ENCODE measurements at places on chromosomes 16 and 17.

- no peak for DNase-seq
These were observed 36.9 kb downstream of the ZNF207 start for GRCh38 chr17:32386844-32387243.

GRCh38 chr16:52500963-52501362 lies 46.0 kb downstream of the TOX3 start:
- DNase-seq: no peak

GRCh38 chr16:75341564-75342307 lies 90.3 kb upstream of the BCAR1 start:
- no peak for DNase-seq

DNA sequence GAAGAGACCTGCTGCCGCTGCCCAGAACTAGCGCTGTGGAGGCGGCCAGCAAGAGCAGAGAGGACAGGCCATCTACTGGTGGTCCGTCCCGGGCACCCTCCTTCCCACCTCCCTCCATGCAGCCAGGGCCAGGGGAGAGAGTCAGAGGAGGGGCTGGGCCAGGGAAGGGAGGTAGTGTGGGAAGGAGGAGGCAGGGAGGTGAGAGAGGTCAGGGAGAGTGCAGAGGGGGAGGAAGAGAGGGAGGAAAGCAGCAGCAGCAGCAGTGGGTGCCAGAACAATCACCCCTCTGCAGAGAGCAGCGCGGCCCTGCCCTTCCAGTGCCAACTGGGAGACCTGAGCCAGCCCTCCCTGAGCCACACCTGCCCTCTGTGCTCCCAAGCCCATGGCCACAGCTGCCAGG lies 6.6 kb downstream of the C16orf95 start:
- no peak for DNase-seq

- DNase-seq: no peak
These were observed 27.7 kb upstream of the MPHOSPH6 start for GRCh38 chr16:82197540-82198240.

GRCh38 chr16:87874639-87875427 lies 5.5 kb upstream of the SLC7A5 start:
- no peak for DNase-seq

DNA sequence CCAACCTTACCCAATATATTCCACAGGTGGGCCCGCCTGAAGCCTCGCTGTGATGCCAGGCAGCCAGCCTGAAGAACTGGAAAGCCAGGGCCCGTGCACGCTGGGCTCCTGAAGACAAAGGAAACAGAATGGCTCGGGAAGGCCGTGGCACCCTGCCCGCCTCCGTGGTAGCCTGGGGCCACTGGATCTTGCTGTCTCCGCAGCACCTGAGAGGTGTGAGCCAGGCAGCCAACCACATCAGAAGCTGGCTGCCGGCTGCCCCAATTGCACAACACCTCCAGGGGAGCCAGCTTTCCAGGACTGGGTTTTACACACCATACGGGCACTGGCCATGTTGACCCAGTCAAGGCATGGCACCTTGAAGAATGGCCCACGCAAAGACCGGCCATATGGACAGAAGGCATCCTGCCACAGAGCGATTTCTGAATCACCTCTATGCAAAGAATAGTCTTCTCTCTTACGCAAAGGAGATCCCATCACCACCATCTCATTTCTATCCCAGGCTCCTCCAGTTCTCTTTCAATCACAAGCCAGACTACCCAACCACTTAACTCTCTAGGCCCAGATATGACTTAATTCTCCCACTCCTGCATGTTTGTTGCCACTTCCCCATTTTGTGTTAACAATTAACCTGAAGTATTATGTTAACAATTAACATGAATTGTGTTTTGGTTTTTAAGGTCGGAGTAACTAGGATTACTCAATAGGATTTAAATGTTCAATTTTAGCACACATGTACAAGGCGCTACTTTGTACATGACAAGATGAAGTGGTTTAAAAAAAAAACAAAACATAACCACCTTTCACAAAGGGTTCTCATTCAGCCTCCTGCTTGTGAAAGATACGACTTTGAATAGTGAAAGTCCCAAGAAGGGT lies 32.1 kb downstream of the ZFHX3 start:
- DNase-seq: no peak

DNA sequence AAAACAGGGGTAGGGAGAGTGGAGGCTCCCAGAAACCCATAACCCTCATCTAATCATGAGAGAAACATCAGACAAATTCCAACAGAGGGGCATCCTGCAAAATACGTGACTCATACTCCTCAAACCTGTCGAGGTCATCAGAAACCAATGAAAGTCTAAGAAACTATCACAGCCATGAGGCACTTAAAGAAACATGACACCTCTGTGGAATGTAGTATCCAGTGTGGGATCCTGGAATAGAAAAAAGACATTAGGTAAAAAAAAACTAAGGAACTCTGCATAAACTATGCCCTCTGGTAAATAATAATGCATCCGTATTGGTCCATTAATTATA lies 16.4 kb downstream of the CDH5 start:
- no peak for DNase-seq

DNA sequence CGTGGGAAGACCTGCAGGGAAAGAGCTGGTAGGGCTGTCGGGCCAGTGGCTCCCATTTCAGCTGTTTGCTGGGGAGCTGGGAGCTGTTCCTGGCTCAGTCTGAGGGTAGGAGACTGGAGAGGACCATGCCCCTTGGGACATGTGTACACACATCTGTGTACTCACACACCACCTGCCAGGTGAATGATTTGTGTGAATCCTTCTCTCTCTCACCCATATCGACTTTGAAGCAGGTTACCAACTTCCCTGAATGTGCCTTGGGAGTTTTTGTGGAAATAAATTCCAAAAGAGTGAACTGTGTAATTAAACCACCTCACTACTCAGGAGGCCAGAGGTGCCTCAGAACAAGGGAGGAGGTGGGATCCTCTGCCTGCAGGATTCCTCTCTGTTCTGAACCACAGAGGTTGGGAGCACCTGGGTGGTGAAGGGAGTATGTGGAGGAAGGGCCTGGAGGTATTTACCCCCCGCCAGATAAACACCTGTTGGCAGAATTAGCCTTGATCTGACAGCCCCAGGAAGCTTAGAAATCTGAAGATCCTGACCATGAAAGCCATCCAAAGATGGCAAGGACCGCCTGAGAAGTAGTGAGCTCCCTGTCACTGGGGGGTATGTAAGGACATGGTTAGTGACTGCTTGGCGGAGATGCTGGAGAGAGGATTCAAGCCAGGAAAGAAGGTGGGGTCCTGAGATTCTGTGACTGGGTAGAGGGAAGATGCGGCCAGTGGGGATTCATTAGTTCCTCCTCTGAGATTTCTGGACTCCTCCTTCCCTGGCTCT lies 3.3 kb downstream of the ABCC3 start:
- no peak for DNase-seq

DNA sequence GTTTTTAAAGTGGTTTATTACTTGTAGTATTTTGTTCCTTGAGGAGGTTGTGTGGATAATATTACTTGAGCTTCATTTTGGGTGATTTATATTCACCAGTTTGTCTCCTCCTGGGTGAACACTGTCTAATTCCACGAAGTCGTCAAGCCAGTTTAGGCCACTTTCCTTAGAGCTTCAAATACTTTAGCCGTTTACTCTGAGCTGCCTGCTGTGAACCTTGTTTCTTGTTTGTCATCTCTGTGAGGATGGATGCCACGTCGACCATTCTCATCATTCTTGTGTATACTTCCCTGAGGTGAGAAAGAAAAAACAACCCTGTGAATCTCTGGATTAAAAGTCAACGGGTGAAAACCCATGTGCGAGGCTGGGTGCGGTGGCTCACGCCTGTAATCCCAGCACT lies 9.0 kb downstream of the KRT24 start:
- DNase-seq: no peak

DNA sequence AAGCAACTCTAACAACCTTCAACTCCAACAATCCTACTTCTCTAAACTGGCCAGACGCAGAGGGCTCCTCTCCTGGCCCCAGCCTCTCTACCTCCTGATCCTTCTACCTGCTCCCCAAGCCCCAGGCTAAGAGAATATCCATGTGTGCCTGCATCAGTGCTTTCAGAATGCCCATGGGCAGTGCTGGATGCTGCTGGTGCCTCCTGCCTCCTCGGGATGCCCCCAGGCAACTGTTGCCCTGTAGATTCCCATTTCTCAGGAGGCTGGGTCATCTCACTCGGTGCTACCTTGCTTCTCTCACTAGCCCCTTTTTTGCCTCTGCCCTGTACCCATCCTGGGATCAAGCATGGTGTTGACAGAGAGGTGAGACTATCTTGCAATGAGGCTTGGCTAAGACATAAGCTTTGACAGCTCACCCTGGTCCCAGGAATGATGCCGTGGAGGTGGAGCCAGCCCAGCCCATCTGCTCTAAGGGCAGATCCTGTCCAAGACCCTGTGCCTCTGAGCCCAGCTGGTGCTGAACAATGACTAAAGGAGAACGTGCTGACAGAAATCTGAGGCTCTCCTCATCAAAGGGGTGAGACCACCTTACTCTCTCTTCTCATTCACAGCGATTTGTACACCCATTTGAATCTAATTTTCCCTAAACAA lies 19.4 kb upstream of the SUPT4H1 start:
- DNase-seq: no peak

DNA sequence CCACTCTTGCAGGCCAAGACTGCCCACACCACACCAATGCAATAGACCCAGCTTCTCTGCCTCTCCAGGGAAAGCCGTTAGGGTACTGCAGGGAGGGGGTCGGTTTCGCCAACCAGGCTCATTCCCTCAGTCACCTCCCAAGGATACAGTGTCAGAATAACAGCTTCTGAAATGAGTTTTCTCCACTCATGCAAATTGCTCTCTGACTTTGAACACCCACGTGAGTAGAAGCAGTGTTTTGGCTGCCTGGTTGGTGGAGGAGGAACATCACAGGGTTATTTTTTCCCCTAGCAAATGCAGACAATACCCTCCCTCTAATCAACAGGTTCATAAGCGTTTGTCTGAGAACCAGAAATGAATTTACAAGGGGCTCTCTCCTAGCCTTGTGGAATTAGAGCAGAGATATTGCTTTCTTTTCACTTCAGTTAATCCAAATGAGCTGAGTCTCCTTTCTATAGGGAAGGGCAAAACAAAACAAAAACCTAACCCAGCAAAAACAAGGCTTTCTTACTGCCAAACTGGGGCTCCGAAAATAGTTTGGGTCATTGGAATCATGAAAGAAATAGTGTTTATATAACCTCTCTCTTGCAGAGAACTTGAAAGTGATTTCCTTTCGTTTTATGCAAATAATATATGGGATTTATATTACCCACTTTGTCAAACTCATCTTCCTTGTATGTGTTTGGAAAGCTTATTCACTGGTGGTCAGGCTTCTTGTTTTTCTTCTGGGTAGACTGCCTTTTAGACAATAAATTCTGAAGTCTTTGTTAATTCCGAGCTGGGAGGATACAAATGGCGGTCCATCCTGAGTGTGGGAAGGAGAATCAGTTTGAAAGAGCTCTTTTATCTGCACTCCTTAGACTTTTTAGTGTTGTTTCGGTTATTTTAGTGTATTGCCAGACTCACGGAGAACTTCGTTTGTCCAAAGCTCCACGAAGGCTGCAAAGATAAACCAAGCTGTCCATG lies 229.9 kb downstream of the MSI2 start:
- DNase-seq: no peak

DNA sequence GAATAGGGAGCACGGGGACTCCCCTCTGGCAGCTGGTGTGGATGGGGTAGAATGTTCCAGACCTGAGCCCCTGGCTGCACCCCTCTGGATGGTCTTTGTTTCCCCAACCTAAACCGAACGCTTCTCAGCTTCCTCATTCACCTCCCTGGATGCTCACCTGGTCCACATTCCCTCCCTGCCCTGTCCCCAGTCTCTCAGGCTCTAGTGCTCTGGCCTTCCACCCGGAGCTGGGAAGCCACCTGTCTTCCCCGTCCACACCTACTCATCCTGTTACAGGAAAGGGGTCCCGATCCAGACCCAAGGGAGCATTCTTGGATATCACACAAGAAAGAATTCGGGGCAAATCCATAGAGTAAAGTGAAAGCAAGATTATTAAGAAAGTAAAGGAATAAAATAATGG lies 73.5 kb downstream of the CYLD start:
- DNase-seq: no peak

- DNase-seq: no peak
These were observed 4.6 kb downstream of the ITGAD start for GRCh38 chr16:31397701-31398100.

GRCh38 chr17:35529866-35530265 lies 7.6 kb downstream of the SLFN12L start:
- DNase-seq: peak; percentile 27

GRCh38 chr16:8005096-8005860 lies 585.0 kb downstream of the TMEM114 start:
- DNase-seq: no peak

- DNase-seq: no peak
These were observed 6.2 kb downstream of the ACSF2 start for GRCh38 chr17:50432125-50432762.

DNA sequence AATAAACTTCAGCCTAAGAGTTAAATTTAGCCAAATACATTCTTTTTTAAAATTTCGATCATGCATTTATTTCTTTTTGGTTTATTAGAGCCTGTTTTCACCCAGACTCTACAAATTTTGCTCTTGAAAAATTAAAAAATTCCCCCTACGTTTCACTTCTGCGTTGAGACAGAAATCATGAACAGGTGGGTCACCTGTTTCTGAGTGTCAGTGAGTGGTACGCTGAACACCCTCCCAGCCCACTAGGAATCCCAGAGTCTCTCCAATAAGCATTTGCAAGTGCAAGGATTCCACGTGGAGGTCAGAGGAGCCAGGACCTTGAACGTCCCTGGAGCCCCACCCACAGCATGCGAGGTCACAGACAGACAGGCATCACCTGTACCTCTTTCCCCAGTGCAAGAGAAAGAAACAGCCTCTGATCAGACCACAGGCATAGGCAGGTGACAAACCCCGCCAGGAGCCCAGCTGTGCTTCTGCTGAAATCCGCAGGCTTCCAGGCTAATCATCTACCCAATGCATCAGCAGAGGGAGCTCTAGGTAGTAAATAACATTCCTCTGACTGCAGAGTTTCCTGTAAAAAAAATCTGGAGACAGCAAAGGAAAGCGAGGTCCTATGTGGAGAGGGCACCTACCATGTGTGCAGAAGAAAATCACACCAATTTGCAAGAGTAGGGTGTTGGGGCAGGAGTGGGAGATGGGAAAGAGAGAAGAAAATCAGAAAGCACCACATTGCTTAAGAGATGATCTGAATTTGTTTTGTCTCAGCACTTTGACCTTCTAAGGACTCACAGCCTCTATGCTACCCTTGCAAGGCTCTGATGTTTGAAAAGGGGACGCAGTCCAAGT lies 5.9 kb upstream of the XYLT1 start:
- DNase-seq: peak; percentile 46

GRCh38 chr16:84463221-84463620 lies 41.2 kb downstream of the MEAK7 start:
- DNase-seq: no peak
